Activated CD4-positive, alpha-beta T cell treated with anti-CD3 and anti-CD28 coated beads, Interleukin-2, amount 10 ng/mL, durations not matched to agents 24 days and 14 days (primary cell): ENCODE measurements at places on chromosomes 1 and 21. TPM values are rescaled to one million over a fixed set of nuclear protein-coding genes. Genes with fewer than 3 reads are reported as not detected.

The WDR3 gene
- total RNA-seq = 79.8 and 81.7 TPM in 2 replicates

The BACE2 gene
- 0.28 and 1.9 TPM in 2 replicates for total RNA-seq

- DNase-seq = no peak
Measured at GRCh38 chr1:90513956-90514355, 203.1 kb downstream of the BARHL2 start.

- DNase-seq = no peak
Measured at GRCh38 chr1:226993814-226994585, 53.9 kb downstream of the COQ8A start.

DNA sequence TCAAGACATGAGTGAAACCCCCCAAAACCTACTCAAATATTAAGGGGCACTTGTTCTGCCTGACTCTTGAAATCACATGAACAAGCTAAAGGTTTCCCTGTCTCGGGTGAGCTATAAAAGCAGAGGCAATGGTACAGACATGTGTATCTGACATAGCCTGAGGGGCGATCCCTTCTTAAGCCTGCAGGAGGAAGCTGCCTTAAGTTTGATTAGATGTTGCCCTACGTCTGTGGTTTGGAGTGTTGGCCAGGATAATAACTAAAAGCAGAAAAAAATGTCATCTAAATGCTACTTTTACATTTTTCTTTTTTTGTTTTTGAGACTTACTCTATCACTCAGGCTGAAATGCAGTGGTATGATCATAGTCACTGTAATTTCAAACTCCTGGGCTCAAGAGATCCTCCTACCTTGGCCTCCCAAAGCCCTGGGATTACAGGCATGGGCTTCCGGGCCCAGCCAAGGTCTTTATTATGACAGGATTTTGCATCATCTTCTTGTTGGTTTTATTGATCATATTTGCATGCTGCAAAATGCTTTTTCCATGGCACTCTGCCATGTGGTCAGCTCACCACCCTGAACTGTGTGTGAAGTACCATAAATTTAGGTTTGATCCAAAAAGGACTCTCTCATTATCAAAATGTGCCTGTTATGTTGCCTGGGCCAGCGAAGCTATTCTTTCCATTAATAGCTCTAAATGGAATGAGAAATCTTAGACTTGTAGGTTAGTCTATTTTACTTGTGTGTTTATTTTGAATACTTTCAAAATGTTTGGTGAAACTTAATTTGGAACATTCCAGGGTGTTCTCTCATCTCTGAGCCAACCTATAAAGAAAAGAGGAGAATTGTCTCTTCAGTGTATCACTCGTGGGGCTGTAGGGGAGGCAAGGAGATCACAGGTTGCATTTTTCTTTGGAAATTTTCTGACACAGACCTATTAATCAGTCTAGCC is 15.0 kb upstream of the HMGN1 start:
- DNase-seq = no peak

- DNase-seq = no peak
Measured at GRCh38 chr1:85243372-85243771, 16.1 kb downstream of the C1orf52 start.
